Testis (tissue), 5 donors: ENCODE measurements at places on chromosomes 4 and X.

- no peak for DNase-seq
- H3K4me1 ChIP-seq: no peaks in the 10 kb centered on the region
- H3K27ac ChIP-seq: no peak overlapping the region
- H3K27me3 ChIP-seq: no peaks in the 10 kb centered on the region
These were observed 94.6 kb downstream of the RLIM start for GRCh38 chrX:74519870-74520269.

DNA sequence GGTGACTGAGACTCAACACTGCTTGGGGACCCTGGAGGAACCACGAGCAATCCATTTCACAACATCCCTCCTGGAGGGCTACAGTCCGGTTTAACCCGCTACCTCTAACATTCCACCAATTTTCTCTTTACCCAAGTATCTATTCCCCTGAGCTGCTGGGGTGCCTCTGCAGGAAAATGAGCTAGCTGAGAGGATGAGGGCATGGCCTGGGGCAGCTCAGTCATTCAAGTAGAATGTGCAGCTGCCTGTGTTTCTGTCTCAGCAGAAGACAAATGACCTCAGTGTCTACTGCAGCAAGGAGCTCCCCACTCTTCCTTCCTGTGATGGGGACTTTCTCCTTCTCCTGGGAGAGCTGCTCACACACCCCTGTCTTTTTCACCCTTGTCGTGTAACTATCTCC, 120.8 kb downstream of the ZNF518B start:
- H3K36me3 ChIP-seq: no peaks in the 10 kb centered on the region
- H3K27me3 ChIP-seq: no peaks in the 10 kb centered on the region
- DNase-seq: no peak
- no peaks in the 10 kb centered on the region for H3K4me1 ChIP-seq
- no peak overlapping the region for H3K27ac ChIP-seq
- no peak overlapping the region for H3K4me3 ChIP-seq

- H3K27ac ChIP-seq: no peak overlapping the region
- H3K36me3 ChIP-seq: no peaks in the 10 kb centered on the region
- H3K27me3 ChIP-seq: no peaks in the 10 kb centered on the region
These were observed 114.0 kb upstream of the DCLK2 start for GRCh38 chr4:149964001-149964796.

GRCh38 chrX:52425775-52426174, 57.0 kb downstream of the XAGE2 start:
- no peaks in the 10 kb centered on the region for H3K27me3 ChIP-seq
- DNase-seq: no peak
- no peak overlapping the region for H3K4me3 ChIP-seq
- no peak overlapping the region for H3K27ac ChIP-seq
- H3K36me3 ChIP-seq: no peaks in the 10 kb centered on the region

DNA sequence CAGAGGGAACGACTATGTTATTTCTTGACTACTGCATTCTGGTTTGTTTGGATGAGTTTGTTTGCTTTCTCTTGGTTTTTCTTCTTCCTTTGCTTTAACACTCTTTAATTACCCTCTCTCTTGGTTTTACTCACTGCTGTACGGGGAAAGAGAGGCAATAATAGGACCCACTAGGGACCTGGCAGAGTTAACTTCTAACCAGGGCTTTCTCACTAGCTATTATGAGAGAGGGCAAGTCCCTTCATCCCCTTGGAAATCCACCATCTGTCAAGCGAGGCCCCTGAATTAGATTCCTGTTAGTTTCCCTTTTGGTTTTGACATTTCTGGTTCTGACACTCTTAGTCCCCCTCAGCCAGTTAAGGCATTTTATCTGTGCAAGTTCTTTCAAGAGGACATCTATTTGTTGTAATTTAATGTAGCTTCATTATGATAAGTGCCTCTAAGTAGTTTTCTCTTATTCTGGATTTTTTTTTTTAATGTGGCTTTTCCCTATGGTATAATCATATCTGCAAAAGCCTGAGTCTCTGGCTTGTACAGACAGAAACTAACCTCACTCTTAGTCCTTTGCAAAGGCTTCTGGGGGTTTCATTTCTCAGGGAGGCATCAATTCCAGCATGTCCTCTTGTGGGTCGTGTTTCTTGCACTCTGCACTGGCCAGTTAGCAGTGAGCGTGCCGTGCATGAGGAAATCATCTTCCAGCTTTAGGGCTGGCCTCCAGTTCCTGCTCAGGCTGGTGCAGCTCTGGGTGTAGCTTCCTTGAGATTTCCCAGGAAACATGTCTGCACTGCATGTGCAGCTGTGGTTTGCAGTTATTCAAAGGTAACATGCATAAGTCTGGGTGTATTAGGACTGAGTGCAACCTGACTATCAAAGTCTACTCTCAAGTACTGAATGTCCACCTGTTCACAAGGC, 221.3 kb downstream of the STIM2 start:
- no peaks in the 10 kb centered on the region for H3K4me1 ChIP-seq
- H3K36me3 ChIP-seq: no peaks in the 10 kb centered on the region
- no peak overlapping the region for H3K4me3 ChIP-seq
- H3K27ac ChIP-seq: no peak overlapping the region
- no peaks in the 10 kb centered on the region for H3K27me3 ChIP-seq

DNA sequence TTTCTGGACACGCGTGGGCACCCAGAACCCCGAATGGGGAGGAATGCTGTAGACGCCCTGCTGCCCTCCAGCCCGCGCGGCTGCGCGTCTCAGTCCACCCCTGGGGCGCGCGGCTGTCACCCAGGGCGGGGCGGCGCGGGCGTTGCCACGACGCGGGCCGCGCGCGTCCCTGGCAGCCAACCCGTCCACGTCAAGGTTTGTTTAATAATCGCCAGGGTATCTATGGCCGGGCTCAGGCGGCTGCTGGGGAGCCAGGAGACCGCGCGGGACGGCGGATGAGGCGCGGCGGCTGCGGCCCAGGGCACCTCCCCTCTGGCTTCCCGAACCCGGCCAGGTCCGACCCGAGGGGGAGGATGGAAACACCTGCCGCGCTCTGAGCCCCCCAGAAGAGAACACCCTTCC, at the start of gene SPATA18:
TSS of gene SPATA18 (plus strand) at position 92 of the 402 bp plus-strand sequence. CDS start 401 bp downstream, outside the sequence.
- H3K4me3 ChIP-seq: peak within 1 kb of the TSS; percentile 58
- H3K4me1 ChIP-seq: no peaks in the 10 kb centered on the region
- peak within 1 kb of the TSS; percentile 42 for H3K27ac ChIP-seq
- DNase-seq: peak; percentile 55
- no peaks in the 10 kb centered on the region for H3K27me3 ChIP-seq
- H3K36me3 ChIP-seq: no peaks in the 10 kb centered on the region

- H3K27me3 ChIP-seq: no peaks in the 10 kb centered on the region
- peak overlapping the region; percentile 82 for H3K27ac ChIP-seq
These were observed 1.4 kb downstream of the AR start for GRCh38 chrX:67545036-67545821.

- DNase-seq: no peak
- H3K27ac ChIP-seq: no peak overlapping the region
- no peaks in the 10 kb centered on the region for H3K4me1 ChIP-seq
- H3K4me3 ChIP-seq: no peak overlapping the region
- H3K27me3 ChIP-seq: no peaks in the 10 kb centered on the region
- no peaks in the 10 kb centered on the region for H3K36me3 ChIP-seq
These were observed 92.0 kb downstream of the NFKB1 start for GRCh38 chr4:102593147-102593546.

- no peak overlapping the region for H3K4me3 ChIP-seq
- DNase-seq: no peak
- H3K27ac ChIP-seq: no peak overlapping the region
- H3K4me1 ChIP-seq: no peaks in the 10 kb centered on the region
These were observed 28.0 kb downstream of the MFSD8 start for GRCh38 chr4:127936974-127937373.

GRCh38 chr4:123158576-123158975, 236.2 kb upstream of the NUDT6 start:
- H3K27ac ChIP-seq: no peak overlapping the region
- DNase-seq: no peak
- H3K4me3 ChIP-seq: no peak overlapping the region
- no peaks in the 10 kb centered on the region for H3K4me1 ChIP-seq

DNA sequence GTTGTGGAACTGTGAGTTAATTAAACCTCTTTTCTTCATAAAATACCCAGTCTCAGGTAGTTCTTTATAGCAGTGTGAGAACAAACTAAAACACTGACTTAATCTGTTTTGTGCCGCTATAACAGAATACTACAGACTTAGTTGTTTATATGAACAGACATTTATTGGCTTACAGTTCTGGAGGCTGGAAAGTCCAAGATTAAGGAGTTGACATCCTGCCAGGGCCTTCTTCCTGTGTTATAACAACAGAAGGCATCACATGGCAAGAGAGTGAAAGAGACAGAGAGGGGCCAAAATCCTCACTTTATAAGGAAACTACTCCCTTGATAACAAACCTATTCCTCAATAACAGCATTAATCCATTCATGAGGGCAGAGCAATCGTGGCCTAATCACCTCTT, 42.5 kb upstream of the KCNIP4 start:
- H3K4me3 ChIP-seq: no peak overlapping the region
- H3K4me1 ChIP-seq: no peaks in the 10 kb centered on the region
- H3K27me3 ChIP-seq: no peaks in the 10 kb centered on the region
- no peak for DNase-seq
- no peak overlapping the region for H3K27ac ChIP-seq

- H3K4me1 ChIP-seq: peaks cover 30% of the 10 kb centered on the region
- peak overlapping the region; percentile 40 for H3K27ac ChIP-seq
- no peaks in the 10 kb centered on the region for H3K27me3 ChIP-seq
- DNase-seq: no peak
These were observed 160.0 kb upstream of the NAP1L5 start for GRCh38 chr4:88857588-88857987.

GRCh38 chr4:25628451-25628850, 27.2 kb upstream of the SLC34A2 start:
- no peak for DNase-seq
- H3K4me3 ChIP-seq: no peak overlapping the region
- H3K27me3 ChIP-seq: no peaks in the 10 kb centered on the region
- H3K36me3 ChIP-seq: no peaks in the 10 kb centered on the region
- no peak overlapping the region for H3K27ac ChIP-seq

DNA sequence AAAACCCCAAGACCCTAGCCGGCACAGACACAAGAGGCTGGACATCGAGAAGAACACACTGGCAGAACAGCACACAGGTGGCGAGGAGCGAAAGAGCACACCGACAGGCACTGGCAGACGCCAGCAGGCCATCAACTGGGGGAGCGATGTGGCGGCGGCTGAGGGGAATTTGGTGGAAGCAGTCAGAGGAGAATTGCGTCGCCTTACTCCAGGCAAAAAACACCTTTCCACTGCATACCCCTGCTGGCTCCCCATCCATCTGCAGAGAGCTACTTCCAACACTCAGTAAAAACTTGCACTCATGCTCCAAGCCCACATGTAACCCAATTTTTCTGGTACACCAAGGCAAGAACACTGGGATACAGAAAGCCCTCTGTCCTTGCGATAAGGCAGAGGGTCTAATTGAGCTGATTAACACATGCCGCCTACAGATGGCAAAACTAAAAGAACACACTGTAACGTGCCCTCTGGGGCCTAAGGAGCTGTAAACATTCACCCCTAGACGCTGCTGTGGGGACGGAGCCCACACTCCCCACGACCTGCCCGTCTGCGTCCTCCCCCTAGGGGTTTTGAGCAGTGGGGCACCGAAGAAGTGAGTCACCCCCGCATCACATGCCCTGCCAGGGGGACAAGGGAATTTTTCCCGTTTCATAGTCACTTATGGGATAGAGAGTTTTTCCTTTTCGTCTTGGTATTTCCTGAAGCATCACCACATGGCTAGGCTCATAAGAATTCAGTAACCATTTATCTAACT, 262.3 kb downstream of the KCTD8 start:
- H3K4me3 ChIP-seq: no peak overlapping the region
- H3K27ac ChIP-seq: no peak overlapping the region
- no peak for DNase-seq
- H3K27me3 ChIP-seq: no peaks in the 10 kb centered on the region
- H3K36me3 ChIP-seq: no peaks in the 10 kb centered on the region

GRCh38 chrX:148995661-148996060, 495.2 kb downstream of the AFF2 start:
- H3K27ac ChIP-seq: no peak overlapping the region
- peak; percentile 13 for DNase-seq
- no peaks in the 10 kb centered on the region for H3K4me1 ChIP-seq
- no peak overlapping the region for H3K4me3 ChIP-seq
- no peaks in the 10 kb centered on the region for H3K36me3 ChIP-seq

- H3K36me3 ChIP-seq: no peaks in the 10 kb centered on the region
- no peak overlapping the region for H3K27ac ChIP-seq
- no peaks in the 10 kb centered on the region for H3K4me1 ChIP-seq
- no peaks in the 10 kb centered on the region for H3K27me3 ChIP-seq
- DNase-seq: peak; percentile 74
These were observed 25.0 kb downstream of the TACC3 start for GRCh38 chr4:1746265-1746691.

GRCh38 chr4:113083346-113083745, 33.9 kb downstream of the ANK2 start:
- no peaks in the 10 kb centered on the region for H3K4me1 ChIP-seq
- DNase-seq: no peak
- H3K27ac ChIP-seq: no peak overlapping the region
- no peak overlapping the region for H3K4me3 ChIP-seq

- DNase-seq: no peak
- no peaks in the 10 kb centered on the region for H3K36me3 ChIP-seq
- no peak overlapping the region for H3K4me3 ChIP-seq
- H3K27me3 ChIP-seq: no peaks in the 10 kb centered on the region
- no peak overlapping the region for H3K27ac ChIP-seq
These were observed 7.0 kb upstream of the STPG2 start for GRCh38 chr4:98150092-98150761.

- no peak overlapping the region for H3K4me3 ChIP-seq
- H3K27me3 ChIP-seq: no peaks in the 10 kb centered on the region
- no peaks in the 10 kb centered on the region for H3K4me1 ChIP-seq
- no peak for DNase-seq
- H3K36me3 ChIP-seq: no peaks in the 10 kb centered on the region
- H3K27ac ChIP-seq: no peak overlapping the region
These were observed 121.4 kb upstream of the PDE5A start for GRCh38 chr4:119750048-119750447.

GRCh38 chrX:24979081-24979480, 36.7 kb downstream of the ARX start:
- no peak for DNase-seq
- no peak overlapping the region for H3K27ac ChIP-seq
- H3K4me1 ChIP-seq: no peaks in the 10 kb centered on the region
- H3K36me3 ChIP-seq: no peaks in the 10 kb centered on the region
- no peaks in the 10 kb centered on the region for H3K27me3 ChIP-seq

DNA sequence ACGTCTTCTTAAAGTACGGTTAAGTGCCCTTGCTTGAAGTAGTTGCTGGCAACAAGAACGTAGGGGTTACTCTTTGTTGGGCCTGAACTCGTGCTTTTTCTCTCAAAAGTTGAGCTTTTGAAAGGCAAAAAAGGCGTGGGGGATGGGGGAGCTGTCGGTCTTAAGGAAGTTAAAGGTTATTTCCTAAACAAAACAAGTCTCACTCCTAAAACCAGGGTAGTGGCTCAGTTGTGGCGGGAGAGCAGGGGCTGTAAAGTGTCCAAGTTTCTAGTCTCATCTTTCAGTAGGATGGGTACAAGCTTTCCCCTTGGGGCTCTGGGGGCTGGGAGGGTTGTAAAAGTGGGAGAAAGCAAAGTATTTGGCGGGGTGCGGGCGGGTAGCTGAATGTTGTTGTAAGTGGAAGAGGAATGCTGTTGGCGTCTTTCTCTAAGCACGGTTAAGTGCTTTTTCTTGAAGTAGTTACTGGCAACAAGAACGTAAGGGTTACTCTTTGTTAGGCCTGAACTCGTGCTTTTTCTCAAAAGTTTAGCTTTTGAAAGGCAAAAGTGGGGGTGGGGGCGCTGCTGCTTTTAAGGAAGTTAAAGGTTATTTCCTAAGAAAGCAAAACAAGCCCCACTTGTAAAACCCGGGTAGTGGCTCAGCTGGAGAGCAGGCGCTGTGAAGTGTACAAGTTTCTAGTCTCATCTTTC, 904 bp upstream of the WDR1 start:
- H3K27ac ChIP-seq: peak overlapping the region; percentile 92
- peak overlapping the region; percentile 82 for H3K4me3 ChIP-seq
- no peaks in the 10 kb centered on the region for H3K27me3 ChIP-seq
- peak; percentile 36 for DNase-seq
- H3K4me1 ChIP-seq: peaks cover 10% of the 10 kb centered on the region
- peaks cover 2% of the 10 kb centered on the region for H3K36me3 ChIP-seq
